NCI-H2081 (cell line): ENCODE measurements at places on chromosomes 4 and X.

DNA sequence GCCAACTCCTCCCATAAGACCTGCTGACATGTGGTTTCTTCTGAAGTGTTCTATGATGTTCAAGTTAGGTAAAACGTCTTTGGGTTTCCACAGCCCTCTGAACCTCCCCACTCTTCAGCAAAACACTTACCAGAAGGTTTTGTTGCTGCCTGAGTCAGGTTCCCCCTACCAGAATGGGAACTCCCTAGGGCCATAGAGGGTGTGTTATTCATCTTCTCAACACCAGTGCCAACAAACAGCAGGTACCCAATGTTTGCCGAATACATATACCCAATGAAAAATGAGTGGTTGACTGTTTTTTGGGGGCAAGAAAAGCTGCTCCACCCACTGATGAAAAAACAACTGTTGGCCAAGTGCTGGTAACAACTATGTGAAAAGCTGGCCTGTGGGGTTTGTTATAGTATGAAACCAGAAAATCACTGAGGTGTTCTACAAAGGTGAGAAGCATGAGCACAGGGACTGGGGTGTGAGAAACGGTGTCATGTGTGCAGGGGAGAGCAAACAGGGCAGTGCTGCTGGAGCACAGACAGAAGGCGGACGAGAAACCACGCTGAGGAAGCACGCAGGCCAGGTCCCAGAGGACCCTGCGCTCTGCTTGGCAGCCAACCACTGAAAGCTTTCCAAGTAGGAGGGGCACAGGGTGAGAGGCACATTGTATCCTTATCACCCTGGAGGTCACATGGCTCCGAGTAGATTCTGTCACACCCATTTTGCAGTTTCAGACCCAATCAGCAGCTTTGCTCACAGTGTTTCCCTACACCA, 28.8 kb downstream of the ATP8A1 start:
- peak; percentile 49 for DNase-seq

- no peak for DNase-seq
These were observed 222.1 kb downstream of the CBR4 start for GRCh38 chr4:168787801-168788595.

- no peak for DNase-seq
These were observed 16.8 kb downstream of the OCRL start for GRCh38 chrX:129556806-129557315.

DNA sequence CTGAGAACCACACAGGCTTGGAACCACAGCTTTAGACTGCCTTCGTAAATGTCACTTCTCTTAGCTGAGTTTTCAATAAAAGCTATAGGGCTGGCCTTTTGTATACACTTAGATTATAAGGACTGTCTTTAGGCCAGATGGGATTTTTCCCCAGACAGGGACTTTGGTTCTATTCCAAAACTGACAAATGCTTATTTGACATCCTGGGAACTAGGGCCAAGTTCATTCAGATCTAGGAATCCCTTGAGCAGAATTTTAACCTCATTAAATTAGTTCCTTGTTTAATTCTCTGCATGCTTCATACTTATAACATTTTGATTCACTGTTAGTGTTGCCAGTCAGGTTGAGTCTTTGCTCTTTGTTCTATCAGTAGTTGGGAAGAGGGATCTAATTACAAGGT, 23.1 kb downstream of the ZRSR2 start:
- DNase-seq = no peak

DNA sequence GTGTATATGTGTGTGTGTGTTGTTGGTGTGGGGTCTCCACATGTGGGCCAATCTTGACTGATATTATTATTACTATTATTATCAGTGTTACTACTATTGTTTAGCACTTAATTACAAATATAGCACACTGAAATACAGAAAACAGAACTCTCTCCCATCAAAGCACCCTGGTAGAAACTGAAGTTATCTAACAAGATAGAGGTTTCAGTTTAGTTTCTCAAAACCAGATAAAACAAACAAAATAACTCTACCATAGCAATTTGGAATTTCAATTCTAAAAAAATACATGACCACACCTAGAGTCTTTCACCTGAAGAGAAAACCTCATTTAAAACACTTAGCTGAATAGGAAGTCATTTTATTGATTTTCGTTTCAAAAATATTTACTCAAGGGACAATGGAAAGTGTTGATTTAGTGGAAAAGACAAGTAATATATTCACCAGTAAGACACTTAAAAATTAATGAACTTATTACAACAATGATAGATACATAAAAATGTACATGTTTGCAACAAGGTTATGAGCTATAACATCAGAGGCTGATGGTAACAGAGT, 252.3 kb downstream of the PDHA2 start:
- no peak for DNase-seq
